SHP77 treated with DMSO at 0.1 percent for 48 hours (cell line): ENCODE measurements at places on chromosomes 1 and 21.

GRCh38 chr21:43585924-43586413 is 73.3 kb downstream of the HSF2BP start:
- no peak for DNase-seq

DNA sequence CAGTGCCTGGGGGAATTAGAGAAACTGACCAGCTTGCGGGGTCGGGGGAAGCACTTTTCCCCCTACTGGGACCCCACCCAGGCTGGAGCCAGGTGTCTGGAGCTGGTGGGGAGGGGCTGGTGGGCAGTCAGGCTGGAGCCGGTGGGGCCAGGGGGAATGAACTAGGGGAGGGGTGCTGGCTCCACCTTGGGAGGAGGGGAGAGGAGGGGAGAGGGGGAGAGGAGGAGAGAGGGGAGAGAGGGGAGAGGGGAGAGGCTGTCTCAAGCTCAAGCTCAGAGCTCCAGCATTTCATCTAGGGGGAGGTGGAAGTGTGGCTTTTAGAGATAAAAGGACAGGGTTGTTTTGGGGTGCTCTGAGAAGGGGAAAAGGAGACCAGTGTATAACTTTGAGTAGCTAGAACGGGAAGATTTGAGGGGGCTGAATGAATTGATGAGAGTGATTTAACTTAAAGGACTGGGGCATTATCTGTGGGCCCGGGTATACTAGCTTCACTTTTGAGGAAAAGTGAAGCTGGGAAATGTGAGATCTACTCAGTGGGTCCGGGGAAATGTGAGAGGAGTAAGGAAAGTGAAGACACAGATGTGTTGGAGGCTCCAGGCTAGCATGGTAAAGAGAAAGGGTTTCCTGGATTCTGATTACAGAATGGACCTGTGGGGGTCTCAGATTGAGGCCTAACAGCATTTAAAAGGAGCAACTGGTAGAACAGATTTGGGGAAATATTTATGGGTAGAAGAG is 2.8 kb downstream of the EFNA1 start:
- DNase-seq = no peak

DNA sequence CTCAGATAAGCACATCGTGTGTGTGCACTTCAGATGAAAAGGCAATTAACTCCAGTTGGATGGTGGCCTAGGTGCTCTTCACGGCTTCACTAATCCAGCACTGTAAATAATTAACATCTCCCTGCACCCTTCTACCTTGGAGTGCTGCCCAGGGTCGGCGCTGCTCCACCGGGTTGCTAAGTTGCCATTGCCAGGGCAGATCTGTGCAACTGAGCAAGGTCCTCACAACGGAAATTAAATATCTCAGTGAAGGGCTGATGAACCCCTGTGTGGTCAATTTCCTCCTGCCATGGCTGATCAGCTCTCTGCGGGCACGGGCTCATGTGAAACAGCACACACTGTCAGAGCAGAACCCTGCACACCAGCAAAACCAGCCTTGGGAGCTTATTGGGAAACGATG is 63.2 kb downstream of the SYDE2 start:
- peak; percentile 59 for DNase-seq

DNA sequence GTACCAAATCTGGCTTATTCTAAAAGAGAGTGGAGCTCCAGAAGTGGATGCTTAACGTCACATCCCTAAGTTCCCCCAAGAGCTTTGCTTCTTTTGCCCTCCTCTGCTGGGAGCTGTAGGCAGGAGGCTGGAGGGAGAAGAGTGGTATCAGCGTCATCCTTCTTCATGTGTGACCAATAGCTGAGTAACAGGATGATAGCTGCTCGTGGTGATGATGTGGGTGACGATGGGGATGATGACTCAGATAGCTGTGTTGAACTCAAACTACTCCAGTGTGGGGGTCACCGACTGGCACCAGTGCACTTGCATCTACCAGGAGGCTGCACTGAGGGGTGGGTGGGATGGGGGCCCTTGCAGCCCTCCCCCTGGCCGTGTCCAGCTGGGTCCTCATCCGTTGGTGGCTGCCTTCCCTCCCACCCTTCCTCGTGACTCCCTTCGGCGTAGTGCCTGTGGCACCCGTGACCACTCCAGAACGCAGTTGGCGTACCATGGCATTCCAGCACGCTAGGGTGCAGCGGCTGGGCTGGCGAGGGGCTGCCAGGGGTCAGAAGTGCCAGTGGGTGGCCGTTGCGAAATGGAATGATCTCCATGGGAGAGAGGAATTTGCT is 1.1 kb downstream of the IGFN1 start:
- DNase-seq = no peak

DNA sequence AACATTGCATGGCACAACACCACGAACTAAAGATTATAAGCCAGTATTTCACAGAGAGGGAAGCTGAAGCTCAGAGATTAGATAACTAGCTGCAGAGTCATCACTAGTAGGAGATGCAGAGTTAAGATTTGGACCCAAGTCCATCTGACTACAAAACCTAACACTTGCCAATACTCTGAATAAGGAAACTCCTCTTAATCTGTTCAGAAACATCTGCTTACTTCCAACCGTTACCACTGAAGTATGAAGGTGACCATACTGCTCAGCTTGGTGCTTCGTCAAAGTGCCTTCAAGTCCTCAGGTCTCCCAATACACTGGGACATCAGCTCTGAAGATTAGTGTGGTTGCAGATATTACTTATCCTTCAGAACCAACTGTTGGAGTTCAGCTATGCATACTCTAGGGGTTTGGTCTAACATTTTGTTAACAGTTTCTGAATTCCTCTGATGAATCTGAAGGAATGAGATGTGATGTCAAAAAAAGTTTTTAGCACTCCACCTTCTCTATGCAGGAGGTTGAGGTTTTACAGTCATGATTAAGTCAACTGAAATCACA is 179.6 kb downstream of the TPR start:
- DNase-seq = no peak

- no peak for DNase-seq
Observed at GRCh38 chr1:172447641-172448040, 3.8 kb upstream of the PIGC start.

- DNase-seq = no peak
Observed at GRCh38 chr1:23984417-23985186, 4.5 kb upstream of the SRSF10 start.

GRCh38 chr1:43238085-43238484 is 31.7 kb upstream of the TMEM125 start:
- peak; percentile 41 for DNase-seq

DNA sequence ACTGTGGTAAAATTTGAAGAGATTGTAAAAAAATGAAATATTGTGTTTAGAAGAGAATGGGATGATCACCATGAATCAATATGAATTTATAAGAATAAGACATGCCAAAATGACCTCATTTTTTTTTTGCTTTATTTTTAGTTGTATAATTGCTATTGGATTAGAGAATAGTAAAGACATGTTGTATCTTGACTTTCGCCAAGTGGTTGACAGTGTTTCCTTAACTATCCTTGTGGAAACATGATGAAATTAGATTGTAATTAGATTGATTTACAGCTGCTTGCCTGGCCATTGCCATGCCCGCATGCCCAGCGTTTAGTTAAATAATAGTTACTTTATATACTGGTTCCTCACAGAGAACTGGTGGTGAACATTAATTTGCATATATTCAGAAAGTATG is 154.9 kb downstream of the MAGI3 start:
- DNase-seq = no peak

- DNase-seq = no peak
Observed at GRCh38 chr1:84550826-84551225, 23.4 kb downstream of the CTBS start.

GRCh38 chr1:24742090-24742938 is 2.9 kb upstream of the CLIC4 start:
- no peak for DNase-seq

DNA sequence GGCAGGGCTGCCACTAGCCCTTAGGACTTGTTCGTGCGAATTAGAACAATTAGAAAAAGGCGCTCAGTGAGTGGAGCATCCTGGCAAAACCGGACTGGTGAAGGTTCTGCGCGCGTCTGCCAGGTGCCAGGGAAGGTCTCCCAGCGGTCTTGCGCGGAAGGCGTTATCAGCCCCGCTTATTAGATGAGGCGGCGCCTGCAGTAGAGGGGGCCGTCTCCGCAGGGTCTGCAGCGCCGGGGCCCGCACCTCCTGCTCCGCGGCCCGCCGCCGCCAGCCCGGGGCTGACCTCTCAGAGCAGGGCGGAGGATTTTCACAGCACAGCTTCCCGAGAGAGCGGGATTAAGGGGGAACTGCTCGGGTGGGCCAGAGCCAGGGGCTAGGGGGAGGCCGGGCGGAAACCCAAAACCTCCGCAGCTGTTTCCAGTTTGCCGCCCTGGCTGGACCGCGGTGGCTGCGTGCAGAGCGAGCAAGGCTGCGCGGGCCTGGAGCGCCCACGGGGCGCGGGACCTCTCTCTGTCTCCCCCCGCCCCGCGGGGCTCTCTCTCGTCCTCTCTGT is 155.2 kb downstream of the FOXD2 start:
- DNase-seq = no peak

GRCh38 chr1:238232084-238232710 is 341.5 kb upstream of the ZP4 start:
- no peak for DNase-seq

DNA sequence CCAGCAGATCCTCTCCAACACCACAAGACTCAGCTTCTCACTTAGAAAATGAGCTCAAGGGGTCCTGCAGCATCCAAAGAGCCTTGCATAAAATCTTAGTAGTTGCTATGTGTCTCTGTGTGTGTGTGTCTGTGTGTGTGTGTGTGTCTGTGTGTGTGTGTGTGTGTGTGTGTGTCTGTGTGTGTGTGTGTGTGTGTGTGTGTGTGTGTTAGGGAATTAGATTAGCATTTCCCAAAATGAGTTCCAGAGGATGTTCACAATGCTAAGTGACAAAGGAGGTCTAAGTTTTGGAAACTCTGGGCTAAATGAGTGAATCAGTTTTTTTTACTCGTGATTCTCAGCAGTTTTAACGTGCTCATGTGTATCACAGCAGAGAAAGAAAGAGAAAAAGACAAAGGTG is 30.5 kb downstream of the TNNT2 start:
- no peak for DNase-seq

GRCh38 chr1:159441360-159441759 is 1.8 kb downstream of the OR10J1 start:
- no peak for DNase-seq

DNA sequence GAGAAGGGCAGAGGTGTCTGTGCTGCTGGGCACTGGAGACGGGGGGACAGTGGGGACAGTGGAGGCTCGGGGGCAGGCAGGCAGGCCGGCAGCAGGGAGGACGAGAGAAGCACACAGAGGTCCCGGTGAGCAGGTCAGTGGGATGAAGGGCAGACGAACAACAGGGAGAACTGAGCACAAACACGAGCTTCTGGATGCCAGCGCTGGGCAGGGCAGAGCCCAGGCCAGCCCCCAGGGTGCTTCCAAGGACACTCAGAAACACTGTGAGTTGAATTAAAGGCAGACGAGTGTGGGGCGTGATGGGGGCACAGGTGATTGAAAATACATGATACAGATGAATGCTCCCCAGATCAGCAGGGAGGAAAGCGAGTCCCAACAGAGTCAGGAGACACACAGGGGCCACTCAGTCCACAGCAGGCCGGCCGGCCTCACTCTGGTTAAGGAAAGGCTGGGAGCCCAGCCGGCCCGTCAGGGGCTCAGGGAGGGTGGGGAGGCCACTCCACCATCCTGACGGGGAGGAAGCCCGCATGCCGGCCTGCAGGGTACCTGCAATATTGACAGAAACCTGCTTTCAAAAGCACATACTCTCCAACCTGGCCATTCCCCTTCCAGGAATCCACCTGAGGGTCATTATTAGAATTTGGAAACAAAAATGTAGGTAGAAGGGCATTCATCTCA is 14.1 kb downstream of the SLC19A1 start:
- DNase-seq = no peak

DNA sequence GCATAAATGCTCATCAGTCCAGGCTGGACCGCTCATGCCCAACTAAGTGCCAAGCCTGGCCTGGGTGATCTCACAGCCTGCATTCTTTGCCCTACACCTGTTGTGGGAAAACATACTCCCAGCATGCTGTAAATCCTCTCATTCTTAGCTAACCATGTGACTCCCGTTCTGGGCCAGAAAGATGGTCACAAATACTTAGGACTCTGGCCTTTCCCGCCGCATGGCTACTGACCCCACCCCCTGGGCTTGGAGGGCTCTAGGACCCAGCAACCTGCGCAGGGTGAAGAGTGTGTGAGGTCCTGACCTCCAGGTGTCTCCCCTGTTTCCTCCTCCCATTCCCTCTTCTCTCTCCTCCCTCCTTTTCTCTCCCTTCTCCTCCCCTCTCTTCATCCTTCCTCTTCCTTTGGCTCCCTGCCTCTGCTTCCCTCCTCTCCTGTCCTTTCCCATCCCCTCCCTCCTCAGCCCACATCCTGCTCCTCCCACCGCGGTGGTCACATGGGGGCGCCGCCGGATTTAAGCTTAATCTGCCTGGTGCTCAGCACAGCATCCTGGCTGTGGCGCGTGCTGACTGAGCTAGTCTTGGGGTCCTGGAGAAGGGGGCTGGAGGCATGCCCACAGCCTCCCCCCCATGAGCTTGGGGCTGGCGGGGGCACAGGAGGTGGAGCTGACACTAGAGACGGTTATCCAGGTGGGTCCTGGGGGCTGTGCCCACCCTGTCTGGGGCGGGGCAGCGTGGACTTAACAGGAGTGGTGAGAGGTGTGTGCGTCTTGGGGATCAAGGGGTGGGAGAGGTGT is at the start of gene CROCC:
Gene CROCC (plus strand): TSS at position 541 of the 795 bp plus-strand sequence. CDS start 88 bp downstream, at position 629.
- DNase-seq = peak; percentile 33

DNA sequence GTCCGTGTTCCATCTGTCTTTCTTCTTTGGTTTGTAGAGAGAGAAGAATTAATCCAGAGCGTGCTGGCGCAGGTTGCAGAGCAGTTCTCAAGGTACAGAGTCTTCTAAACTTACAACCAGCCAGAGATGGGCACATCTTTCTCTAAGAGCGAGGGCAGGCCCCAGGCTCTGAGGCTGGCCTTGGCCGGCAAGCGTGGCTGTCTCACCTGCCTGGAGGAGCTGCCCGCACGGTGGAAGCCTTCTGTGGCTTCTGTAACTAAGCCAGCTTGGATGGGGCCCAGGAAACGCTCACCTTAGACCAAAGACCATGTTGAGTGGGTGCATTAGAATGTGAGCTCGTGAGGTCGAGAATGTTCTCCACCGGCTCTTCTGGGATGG is 78.6 kb downstream of the PDE9A start:
- DNase-seq = no peak

DNA sequence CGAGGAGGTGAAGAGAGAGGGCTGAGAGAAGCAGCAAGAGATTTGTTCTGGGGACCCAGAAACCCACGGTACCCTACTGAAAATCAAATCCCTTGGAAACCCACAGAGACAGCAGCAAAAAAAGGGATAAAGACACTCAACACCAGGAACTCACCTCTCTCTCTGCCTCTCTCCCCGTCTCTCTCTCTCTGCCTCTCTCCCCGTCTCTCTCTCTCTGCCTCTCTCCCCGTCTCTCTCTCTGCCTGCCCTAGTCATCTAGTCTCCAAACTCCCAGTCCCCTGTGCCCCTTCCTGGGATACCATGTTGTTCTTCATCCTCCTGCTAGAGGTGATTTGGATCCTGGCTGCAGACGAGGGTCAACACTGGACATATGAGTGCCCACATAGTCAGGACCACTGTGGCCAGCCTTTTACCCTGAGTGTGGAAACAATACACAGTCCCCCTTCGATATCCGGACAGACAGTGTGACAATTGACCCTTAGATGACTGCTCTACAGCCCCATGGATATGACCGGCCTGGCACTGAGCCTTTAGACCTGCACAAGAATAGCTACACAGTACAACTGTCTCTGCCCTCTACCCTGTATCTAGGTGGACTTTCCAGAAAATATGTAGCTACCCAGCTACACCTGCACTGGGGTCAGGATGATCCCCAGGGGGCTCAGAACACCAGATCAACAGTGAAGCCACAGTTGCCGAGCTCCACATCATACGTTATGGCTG is 9.8 kb upstream of the ALDH9A1 start:
- no peak for DNase-seq

- no peak for DNase-seq
Observed at GRCh38 chr1:203408486-203409481, 57.9 kb upstream of the FMOD start.

- peak; percentile 4 for DNase-seq
Observed at GRCh38 chr1:197327776-197328364, 59.8 kb downstream of the CRB1 start.
